Activated CD4-positive, alpha-beta T cell treated with anti-CD3 and anti-CD28 coated beads, Interleukin-2, amount 50 U/mL, for 1 hour (primary cell): ENCODE measurements at places on chromosomes 2 and 18.

- DNase-seq: no peak
These were observed 25.3 kb downstream of the CROCC2 start for GRCh38 chr2:240931319-240931949.

DNA sequence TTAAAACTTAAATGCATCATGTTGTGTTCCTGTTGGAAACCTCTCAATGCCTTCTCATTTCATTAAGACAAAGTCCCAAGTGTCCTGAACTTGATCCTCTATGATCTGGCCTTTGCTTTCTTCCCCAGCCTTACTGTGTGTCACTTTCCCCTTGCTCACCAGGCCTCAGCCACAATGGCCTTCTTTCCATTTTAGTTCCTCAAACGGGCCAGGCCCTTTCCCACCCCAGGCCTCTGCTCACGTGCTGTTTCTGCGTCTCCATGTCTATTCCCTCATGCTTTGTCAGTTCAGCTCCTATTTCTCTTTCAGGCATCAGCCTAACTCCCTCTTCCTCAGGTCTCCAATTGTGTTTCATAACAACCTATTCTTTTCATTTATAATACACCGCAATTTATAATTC, 19.5 kb downstream of the CXCR4 start:
- no peak for DNase-seq

- no peak for DNase-seq
These were observed 313.8 kb upstream of the MMADHC start for GRCh38 chr2:149901231-149901859.

GRCh38 chr2:113309655-113310387, 31.1 kb upstream of the PAX8 start:
- DNase-seq: no peak

DNA sequence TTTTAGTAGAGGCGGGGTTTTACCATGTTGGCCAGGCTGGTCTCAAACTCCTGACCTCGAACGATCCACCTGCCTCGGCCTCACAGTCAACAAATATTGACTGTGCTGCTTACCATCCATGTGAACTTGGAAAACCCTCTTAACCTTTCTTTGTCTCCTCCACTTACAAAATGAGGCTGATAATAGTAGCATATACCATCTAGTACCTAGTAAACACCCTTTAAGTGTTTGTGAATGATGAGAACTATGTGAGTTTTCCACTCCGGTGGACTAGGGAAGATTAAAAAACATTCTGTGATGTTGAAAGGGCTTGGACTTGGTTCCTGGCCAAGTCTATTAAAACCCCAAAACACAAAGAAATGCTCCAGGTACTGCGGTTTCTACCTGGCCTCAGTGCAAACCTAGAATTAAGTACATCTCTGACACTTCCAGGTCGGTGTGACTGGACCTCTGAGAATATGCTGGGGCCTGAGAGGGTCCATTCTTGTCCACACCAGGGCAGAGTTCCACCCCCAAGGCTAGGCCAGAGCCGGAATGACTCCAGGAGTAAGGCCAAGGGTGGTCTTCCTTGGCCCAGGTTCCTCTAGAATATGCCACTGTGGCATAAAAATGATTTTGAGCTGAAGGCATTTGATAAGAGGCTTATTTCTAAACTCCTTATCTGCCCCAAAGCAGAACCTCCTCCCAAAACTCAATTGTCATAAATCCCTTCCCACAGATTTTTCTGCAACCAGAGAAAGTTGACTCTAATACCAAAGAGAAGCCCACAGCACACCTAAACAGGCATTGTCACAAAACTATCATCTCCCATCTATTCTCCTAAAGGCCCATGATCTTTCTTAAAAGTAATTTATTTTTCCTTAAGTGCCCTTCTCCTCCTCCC, 217.5 kb downstream of the TGIF1 start:
- DNase-seq: no peak

DNA sequence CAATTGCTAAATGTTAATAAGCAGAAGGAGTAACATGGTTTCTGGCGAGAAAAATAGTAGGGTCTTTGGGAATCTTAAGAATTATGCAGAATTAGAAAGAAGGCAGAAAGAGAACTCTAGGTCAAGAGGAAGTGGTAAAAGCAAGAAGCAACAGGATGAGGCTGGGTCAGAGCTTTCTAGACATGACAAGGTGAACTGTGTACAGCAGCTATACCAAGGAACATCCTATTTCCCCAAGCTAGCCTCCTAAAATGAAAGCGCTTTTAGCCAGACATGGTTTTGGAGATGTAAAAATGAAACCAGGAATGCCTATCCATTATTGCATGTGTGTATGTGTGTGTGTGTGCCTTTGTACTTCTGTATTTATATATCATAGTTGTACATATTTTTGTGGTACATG, 42.3 kb upstream of the STAT1 start:
- DNase-seq: no peak

DNA sequence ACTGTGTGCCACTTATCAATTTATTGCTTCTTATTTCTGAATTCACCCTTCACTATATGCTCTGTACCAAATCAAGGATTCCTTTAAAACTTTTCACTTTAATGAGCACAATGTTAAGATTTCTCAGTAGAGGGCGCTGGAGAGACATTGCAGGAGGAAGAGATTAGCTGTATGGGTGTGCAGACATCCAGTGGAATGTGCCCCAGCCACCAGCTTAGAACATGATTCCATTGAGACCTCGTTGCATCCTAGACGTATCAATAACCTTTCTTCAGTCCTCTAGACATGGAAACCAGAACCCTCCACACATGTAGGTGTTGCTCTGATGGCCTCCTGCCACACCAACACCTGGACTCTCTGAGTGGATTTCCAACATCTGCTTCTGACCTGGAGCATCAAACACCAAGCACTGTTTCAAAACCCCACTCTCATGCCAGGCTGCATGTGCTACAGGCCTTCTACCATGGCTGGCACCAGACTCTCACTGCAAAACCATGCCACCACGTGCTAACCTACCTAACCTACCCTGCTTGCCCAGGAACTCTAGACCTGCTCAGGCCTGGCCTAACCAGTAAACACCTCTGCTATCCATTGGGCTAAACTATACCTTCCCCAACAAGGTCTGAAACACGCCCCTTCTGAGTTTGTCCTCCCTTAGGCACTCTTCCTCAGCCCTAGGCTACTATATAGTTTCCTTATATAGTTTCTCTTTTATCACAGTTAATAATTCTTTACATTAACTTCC, 633.2 kb upstream of the PKDCC start:
- DNase-seq: no peak

DNA sequence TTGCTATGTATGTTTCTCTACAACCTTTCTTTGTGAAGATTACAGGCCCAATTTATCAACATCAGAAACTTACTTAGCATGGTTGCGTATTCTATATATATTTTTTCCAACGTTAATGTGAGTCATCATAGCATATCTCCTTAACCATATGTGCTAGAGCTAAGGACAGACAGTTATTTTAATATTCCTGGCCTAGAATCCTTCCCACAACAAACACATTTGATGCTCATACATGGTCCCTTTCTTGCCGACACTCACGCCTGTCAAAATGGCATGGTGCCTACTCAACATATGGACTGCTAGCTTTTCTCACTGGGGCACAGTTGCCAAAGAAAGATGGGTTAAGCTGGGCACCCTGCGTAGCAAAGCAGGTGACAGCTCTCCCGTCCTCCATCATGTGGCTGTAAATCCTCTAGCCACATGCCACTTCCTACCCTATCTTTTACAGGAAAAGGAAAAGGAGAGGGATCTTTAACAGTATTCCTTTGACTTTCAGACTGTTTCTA, 75.2 kb upstream of the GALNT5 start:
- DNase-seq: no peak

DNA sequence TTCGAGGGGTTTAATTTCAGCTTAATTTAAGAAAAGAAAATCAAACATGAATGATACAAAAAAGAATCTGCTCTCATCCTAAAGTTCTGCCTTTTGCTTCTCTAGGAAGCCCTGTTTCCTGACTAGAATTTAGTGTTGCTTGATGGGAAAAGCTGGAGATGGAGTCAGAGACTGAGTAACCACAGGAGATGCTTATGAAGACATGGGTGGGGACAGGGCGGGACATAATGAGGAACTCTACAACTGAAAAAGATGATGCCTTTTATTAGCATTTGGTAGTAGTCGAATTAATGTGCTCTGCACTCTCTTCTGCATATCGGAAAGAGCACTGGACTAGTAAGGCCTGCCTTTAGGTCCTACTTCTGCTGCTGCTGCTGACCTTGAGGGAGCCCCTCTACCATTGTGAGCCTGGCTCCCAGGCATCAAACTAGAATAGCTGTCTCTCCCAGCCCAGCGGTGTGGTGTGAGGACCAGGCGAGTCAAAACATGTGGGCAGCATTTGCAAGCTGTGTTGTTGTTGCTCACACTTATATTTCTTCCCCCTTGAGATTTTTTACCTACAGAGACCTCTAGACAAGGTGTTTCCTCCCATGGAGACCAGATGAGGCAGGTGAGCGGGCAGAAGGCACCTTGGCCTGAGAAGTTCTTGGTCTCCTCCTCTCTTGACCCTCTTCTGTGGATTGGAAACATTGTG, 61.5 kb downstream of the INPP4A start:
- no peak for DNase-seq

GRCh38 chr2:154537843-154538450, 160.5 kb upstream of the KCNJ3 start:
- no peak for DNase-seq

- DNase-seq: no peak
These were observed 830.8 kb upstream of the SLC39A10 start for GRCh38 chr2:194826241-194826640.

DNA sequence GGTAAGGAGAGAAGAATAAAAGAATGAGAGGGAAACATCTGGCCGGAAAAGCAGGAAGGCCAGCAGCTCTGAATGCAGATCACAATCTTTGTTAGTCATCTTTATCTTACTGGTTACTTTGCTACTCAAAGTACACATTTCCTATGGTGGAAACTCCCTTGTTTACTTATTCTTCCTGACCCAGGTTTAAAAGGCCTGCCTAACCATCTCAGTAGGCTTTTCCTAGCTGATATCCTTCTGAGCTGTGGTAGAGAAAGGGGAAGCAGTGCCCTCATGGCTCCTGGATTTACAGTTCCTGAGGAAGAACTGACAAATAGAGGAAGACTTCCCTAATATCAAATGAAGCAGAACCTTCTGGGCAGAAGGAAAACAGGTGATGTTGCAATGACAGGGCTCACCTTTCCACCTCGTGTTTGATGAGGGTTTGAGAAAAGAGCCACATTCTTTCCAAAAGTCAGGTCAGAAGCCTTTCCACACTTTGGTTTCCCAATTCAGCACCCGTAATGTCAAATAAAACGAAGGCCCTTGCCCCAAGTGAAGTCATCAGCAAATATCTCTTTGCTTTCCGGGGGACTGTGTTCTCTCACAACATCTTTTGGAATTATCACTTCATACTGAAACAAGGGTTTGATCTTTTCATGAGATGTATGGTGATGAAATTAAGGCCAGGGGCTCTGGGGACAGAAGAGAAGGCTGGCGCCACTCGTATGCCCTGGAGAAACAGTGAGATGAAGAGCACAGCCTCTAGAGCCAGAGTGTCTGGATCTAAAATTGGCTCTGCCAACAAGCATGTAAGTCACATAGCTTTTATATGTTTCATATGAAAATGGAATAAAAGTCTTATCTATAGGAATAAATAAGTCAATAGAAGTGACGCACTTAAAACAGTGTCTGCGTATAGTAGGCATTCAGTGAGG, 26.7 kb upstream of the APOB start:
- no peak for DNase-seq

DNA sequence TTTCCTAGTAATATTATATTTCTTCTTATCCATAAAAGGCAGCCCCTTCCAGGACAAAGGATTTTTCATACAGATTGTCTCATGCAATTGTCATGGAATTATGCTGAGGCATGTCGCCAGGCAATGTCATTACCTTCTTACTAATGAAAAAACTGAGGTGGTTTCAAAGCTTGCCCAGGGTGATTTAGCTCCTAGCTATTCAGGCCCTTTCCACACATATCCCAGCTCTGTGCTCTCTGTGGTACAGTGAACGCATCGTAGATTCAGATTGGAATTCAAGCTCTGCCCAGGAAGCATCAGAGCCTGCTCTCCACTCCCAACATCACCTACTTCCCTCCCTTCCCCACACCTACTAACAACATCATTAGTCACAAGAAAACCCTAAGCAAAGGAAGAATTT, 60.1 kb downstream of the ATP8B1 start:
- DNase-seq: no peak

GRCh38 chr2:60984720-60985119, 32.8 kb upstream of the PEX13 start:
- DNase-seq: no peak

GRCh38 chr2:23237147-23237546, 147.8 kb upstream of the KLHL29 start:
- no peak for DNase-seq

- DNase-seq: no peak
These were observed 2.8 kb upstream of the MXD1 start for GRCh38 chr2:69911985-69912563.

DNA sequence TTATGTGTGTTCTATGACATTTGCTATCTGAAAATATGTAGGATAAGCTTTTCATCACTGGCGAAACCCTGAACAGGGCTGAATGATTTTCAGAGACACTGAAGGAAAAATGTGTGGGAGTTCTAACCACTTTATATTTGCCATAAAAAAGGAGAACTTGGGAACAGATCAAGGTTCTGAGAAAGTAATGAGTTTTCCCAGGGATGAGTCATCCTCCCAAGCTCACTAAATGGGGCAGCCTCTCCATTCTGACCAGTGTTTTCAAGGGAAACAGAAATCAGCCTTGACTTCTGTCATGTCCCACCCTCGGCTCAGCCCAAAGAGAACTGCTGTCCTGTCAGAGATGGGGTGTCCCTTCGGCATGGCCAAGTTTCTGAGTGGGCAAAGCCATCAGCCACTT, 2109.8 kb upstream of the CELF4 start:
- DNase-seq: no peak

DNA sequence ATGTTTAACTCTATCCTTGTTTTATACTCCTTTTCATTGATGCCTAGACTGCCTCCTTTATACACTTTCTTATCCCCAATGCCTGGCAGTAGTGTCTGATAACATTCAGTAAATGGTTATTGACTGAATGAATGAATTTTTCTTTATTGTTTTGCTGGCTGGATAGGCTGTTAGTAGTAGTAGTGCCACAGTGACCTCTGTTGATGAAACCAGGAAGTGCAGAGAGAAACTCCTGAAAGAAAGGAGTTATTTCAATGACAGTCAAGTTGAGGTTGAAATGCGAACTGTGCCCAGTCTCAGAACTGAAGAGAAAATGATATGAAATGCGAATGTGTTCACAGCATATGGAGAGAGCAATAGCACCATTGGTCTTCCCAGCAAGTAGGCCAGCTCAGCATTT, 26.8 kb upstream of the SLC9A2 start:
- no peak for DNase-seq
